ENCODE measurements at places on chromosomes 4 and X.

DNA sequence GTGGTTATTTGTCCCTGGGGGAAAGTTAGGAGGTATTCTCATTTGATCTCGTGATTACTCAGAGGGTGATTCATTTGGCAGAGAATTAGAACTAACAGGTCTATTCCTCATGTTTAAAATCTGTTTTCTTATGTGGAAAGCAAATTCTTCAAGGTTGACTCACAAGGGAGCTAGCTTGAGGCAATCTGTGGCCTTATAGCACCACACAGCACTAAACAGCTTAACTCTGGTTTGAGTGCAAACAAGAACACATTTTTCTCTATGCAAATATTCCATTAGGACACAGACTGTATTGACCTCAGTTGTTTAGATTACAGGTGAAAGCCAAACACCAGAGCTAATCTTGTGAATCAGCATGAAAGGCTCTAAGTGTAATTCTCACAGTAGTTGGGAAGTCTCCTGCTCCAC lies 694.4 kb upstream of the POU3F4 start:
- DNase-seq, result peak; percentile 0

- DNase-seq, result no peak
Observed at GRCh38 chr4:74016068-74016467, 17.6 kb upstream of the CXCL5 start.

DNA sequence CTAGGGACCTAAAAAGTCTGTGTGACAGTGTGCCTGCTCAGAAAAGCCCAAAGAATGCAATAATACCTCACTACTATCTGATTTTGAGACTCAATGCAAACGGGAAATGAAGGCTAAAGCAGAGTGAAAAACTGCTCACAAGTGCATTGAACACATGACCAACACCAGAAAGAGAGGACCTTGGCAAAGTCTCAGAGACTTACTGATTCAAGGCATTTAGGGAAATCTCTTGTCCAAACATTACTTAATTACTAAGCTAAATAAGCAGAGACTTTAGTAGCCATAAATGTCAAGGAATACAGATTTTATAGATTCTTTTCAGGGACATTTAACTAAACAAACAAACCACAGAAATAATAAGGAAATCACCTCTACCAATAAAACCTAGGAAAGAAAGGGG lies 916.0 kb downstream of the FSTL5 start:
- no peak for DNase-seq

- DNase-seq, result peak; percentile 12
Observed at GRCh38 chr4:187019896-187020295, 296.2 kb upstream of the FAT1 start.

Data from brain microvascular endothelial cell (primary cell).